Renal cortical epithelial cell (primary cell): ENCODE measurements at places on chromosomes 12 and 14. TPM values are rescaled to one million over a fixed set of nuclear protein-coding genes. Genes with fewer than 3 reads are reported as not detected.

GRCh38 chr12:89547101-89547500 lies 21.3 kb upstream of the POC1B start:
- no peak for DNase-seq

DNA sequence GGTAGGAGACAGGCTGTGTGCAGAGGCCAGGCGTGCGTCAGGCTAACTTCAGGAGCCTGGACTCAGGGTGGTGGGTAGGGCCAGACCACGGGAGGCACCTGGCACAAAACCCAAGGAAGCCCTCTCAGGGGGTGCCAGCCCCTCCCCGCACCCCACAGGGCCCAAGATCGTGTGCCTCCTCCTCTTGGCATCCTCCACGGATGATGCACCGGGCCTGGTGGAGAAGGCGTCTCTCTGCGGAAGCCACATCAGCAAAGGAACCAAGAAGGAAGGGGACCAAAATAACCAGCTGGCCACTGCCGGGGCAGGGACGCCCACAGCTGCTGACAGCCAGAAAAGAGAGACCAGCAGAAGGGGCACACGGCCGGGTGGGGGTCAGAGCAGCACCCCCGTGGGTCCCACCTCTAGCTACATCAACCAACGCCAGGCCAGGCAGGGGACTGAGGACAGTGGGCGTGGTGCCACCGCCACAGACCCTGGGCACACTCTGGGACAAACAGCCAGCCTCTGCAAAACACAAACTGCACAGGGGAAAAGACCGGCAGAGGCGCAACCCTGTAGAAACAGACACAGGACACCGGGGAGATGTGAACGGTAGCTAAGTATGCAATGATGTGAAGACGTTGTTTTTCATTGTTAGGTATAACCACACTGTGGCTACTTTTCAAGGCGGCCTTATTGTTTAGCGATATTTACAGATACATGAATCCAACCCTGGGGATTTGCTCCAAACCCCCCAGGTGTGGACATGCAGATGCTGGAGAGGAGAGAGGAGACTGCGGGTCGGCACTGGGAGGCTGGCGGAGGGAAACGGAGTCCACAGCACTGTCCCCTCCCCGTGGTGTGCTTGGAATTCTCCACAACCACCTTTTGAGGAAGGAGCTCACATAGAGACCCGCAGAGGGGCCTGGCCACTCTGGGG lies 26.1 kb upstream of the C14orf180 start:
- DNase-seq: no peak

The TAS2R50 gene
- total RNA-seq: 0.35 and 9.3 TPM in 2 replicates

- peak; percentile 88 for DNase-seq
These were observed 136.0 kb downstream of the KSR2 start for GRCh38 chr12:117832459-117833457.

DNA sequence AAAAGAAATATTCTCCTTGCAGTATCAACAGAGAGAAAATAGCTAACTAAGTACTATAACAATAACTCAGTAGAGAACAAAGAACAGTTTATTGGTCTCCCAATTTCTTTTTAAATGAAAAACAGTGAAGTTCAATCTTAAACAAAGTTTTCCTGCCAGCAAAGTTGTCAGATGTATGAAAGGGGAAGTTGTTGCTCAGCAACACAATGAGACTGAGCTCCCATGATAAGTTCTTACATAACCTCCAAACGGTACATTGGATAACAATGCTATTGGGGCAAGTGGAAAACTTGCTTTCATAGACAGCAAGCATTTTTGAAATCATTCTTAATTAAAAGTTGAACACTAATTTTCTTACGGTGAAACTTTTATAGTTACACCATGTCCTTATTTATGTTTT lies 94.9 kb downstream of the ALG10B start:
- DNase-seq: no peak

DNA sequence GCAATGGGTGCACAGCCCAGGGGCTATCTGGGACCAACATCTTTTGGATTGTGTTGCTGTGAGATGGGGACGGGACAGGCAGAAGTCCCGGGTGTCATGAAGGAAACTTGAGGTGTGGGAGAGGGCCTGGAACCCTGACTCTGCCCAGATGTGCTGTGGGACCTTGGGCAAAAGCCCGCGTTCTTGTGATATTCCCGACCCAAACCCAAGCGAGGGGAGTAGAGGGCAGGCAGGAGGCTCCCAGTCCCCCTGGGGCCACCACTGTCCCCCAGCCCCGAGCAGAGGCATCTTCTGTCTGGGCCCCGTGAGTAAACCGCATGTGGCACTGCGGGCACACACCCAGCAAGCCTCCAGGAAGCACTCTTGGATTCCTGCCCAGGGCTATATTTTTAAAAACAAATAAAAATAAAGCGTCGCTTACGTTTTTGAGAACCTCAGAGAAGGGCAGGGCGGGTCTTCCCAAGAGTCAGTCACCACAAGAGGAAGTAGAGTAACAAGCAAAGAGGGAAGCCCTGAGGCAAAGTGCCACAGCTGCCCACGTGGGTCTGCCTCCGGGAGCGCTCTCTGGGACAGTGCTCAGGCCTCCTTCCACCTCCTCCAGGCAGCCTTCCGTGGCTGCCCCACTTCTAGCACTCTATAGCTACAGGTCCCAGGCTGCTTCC lies 39.5 kb downstream of the BEGAIN start:
- no peak for DNase-seq
